ENCODE measurements at places on chromosomes 3 and 15.

- DNase-seq: no peak
These were observed 13.3 kb upstream of the CCR1 start for GRCh38 chr3:46221391-46221790.

- no peak for DNase-seq
These were observed 57.1 kb downstream of the LMLN start for GRCh38 chr3:198017090-198017489.

- no peak for DNase-seq
These were observed 182.2 kb downstream of the RAP2B start for GRCh38 chr3:153343988-153344782.

DNA sequence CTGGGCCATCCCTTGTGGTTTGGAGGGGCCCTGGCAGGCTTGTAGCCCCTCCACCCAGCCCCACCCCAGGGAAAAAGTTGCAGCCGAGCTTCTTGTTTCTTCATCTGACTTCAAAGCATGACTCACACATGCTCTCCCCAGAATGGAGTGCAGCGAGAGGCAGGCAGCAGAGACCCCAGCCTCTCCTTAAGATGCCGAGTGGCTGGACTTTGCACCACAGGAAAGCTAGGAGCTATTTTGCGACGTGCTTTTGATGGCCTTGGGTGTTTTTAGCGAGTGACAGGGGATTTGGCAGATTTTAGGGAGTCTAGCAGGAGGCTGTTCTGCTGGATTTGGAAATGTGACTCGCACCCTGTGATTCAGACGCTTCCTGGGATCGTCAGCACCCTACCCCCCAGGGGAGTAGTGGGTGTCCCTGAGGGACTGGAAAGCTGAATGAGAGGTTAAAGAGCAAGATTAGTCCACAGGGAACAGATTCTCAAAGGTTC lies 14.2 kb downstream of the BAHD1 start:
- no peak for DNase-seq

DNA sequence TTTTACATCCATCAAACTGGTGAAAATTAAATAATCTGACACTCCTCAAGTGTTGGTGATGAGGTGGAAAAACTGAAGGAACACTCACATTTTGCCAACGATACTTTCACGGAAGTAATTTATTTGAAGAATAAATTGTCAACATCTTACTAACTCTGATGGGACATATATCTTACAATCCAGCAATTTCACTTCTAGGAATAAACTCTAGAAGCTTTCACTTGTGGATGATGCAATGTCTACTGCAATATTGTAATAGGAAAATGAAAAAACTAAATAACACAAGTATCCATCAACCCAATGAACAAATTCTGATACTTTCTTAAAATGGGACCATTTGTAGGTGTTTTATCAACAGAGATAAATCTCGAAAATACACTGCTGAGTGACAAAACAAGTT lies 16.2 kb upstream of the LIPC start:
- no peak for DNase-seq
